Cortex of kidney (tissue), 1 donor: ENCODE measurements at places on chromosomes 7 and 10.

DNA sequence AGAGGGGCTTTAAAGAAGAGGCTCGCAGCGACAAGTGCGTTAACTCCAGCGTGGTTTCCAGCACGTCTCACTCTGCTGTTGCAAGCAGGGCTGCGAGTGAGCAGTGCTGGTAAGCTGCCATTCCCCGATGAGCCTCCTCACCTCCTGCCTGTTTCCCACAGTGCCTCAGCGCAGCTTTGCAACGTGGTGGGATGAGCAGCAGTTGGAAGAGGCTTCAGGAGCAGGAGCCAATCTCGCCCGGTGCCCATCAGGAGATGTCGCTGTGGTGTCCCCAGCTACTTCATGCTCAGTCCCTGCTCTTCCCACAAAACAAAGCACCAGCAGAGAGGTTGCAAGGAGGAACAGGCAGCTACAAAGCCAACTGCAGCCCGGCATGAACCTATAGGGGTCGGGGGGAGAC is 2.4 kb upstream of the ADARB2 start:
- DNase-seq: no peak

DNA sequence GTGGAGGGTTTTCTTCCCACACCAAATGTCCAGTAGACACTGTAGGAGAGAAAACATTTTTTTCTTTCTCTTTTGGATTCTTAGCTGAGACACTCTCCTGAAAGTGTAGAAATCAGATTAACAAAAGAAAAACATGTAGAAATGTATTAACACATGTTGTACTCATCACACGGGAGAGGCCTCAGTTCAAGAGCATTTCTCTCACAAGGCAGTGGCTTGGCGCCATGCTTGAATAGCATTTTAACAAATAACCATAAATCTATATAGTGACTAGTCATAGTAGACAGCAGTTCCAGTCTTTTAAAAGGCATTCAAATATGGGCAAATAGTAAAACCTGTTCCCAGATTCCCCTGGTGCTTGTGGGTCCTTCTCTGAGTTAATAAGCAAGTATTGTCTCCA is 38.3 kb upstream of the GHITM start:
- no peak for DNase-seq

DNA sequence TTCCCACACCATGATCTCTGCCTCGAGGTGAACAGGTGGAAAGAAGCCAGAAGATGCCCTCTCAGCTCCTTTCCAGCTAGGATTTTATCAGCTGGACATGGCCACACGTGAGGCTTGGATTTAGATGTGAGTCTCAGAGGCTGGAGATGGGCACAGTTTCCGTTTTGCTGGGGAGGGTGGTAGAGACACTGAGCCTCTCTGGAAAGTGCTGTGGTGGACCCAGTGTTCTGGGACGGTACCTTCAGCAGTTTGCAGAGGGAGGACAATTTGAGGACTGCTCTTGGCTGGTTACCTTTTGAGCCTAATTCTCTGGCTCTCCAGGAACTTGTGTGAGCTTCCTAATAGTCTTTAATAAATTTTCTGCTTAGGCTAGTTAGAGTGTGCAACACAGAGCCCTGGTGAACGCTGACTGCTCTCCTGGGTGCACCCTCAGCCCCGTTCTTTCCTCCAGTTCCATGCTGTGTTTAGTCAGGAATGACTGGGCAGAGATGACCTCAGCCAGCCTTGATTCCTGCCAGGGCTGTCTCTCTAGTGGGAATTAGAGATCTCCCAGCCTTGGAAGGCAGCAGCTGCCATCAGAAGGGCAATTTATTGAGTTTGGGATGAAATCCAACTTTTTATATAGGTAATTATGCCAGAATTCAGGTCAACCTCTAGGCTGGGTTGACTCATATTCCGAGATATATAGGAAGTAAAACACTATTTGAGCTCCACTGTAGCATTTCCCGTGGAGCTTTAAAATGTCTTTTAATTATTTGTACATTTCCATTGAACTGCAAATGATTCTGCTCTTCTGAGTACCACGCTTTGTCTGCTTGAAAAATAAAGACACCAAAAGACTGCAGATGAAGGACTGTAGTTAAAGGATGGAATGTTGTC is 103.9 kb downstream of the GATA3 start:
- DNase-seq: no peak

GRCh38 chr7:148831782-148832181 is 52.3 kb downstream of the EZH2 start:
- DNase-seq: no peak

DNA sequence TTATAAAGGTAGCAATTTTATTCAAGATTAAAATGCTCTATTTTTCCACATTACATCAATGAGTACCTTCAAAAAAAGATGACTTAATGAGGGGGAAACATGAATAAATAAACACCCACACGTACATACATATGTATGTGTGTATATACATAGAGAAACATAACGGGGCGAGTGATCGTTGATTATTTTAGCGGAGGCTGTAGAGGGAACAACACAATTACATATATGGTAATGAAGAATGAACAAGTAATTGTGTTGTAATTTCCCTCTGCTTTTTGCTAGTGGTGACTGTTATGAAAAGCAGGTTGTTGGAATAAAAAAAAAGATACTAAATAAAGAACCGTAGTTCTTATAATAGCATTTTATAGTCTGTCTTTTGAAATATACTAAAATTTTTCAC is 63.2 kb downstream of the CACNB2 start:
- no peak for DNase-seq

DNA sequence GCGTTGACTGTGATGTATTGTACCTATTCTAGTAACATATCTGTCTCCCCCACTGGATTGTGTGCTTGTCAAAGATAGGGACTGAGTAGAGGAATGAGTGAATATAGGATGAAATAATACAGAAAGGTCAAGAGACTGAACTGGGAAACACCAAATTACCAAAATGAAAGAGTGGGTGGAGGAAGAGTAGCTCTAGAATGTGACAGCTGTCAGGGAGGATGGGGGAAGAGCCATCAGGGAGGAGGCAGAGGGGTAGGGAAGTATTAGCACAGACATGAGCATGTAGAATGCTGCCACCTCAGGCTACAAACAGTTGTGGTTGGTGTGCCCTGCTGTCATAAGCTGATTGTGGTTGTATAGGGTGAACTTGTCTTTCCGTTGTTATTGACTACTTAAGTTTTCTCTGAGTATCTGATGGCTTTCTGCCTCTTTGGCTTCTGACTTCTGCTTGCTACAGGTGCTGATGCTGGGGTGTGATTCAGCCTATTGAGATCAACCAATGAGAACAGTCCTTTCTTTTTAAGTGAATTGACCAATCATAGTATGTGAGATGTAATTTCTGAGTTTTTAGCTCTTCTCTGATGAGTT is 5.6 kb downstream of the CCSER2 start:
- DNase-seq: no peak

- no peak for DNase-seq
Observed at GRCh38 chr7:158085741-158086695, 501.6 kb downstream of the PTPRN2 start.

DNA sequence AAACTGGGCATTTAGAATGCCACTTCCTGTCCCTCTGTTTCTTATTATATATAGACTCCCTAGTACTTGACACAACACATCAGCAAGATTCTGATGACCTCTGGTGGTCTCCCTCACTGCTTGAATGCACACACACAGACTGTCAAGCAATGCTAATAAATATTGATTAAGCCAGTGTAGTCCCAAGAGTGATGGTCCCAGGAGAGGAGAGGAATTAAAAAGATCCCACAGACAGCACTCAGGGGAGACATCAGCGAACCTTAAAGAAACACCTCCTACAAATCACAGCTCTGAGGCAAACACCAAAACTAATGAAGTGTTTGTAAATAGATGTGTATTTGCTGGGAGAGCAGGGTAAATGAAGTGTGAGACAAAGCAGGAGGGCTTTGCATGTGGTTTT is 1291.2 kb downstream of the XPNPEP1 start:
- DNase-seq: no peak

DNA sequence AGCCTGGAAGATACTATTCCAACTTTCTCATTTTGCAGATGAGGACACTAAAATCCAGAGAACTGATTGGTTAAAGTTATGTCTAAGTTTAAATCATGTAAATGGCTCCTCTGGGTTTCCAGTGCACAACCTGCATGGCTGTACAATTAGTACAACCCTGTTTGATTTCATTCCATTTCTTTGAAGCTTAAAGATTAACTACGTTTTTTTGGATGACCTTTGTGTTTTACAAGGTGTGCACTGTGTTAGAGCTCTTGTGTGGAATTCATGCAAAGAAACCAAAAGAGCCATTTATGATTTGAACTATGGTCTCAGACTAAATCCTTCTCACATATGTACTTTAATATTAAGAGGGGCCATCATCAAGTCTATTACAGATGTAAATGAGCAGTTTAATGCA is 149.5 kb downstream of the TMEM168 start:
- no peak for DNase-seq

DNA sequence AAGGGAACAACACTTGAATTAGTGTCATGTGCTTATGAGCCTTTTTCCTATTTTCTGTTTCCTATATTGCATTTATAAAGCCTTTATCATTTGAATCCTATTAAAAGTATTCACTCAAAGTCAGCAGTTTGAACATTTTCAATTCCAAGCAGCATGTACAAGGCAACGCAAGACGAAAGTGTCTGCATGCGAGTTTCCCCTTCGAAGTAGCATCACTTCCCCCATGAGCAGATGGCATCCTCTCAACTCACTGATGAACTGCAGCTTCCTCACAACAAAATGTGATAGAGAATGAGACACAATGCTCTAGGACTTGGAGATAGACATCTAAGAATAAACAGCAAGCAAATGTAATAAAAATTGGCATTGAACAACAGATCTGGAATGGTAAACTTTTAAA is 270.7 kb downstream of the PRPF18 start:
- DNase-seq: no peak

- DNase-seq: no peak
Observed at GRCh38 chr10:22698941-22699440, 15.4 kb downstream of the PIP4K2A start.

- no peak for DNase-seq
Observed at GRCh38 chr10:131688304-131688703, 212.5 kb upstream of the PPP2R2D start.

GRCh38 chr7:30487371-30487770 is 8.8 kb upstream of the NOD1 start:
- no peak for DNase-seq

- no peak for DNase-seq
Observed at GRCh38 chr7:46622251-46622650, 701.2 kb upstream of the IGFBP3 start.

GRCh38 chr7:74290553-74290950 is 1.3 kb downstream of the CLIP2 start:
- no peak for DNase-seq

GRCh38 chr10:127319691-127320090 is 123.3 kb upstream of the INSYN2A start:
- DNase-seq: no peak

- no peak for DNase-seq
Observed at GRCh38 chr10:129546106-129546505, 79.1 kb downstream of the MGMT start.

DNA sequence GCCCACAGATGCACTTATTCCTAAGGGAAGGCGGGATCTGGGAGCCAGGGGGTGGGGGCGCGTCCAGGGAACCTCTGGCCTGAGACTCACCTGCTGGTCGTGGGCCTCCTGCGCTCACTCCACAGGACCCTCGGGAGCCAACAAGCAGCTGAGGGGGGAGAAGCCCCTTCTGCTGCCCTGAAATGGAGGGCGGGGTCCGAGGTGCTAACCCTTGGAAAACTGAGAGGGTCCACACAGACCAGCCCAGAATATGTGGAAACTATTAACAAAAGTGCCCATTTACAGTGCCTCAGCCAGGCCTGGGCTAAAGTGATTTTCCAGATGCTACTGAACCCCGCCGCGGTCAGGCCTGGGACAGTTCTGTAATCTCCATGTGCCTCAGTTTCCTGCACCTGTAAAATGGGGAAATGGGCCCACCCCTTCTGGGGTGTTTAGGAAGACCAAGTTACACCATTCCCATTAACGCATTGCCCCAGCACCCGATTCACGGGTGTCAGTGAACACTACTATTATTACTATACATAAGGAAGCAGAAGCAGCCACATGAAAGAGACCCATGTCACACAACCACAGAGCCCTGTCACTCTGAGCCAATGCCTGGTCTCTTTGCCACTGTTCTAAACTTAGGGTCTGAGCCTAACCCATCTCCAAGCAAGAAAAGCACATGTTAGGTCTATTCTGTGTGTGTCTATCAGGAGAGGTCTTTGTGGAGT is 630 bp upstream of the VSTM4 start:
- no peak for DNase-seq

DNA sequence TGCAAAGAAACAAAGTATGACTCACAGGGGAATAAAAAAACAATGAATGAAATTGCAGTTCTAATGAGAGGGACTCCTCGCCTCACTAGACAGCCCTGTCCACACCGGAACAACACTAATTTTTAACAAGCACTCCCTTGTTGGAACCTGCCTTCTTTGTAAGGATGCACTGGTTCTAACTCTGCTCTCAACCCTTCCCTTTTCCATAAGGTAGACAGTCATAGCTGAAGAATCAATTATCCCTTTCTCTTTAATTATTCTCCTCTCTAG is 65.1 kb downstream of the TSPAN12 start:
- DNase-seq: no peak

DNA sequence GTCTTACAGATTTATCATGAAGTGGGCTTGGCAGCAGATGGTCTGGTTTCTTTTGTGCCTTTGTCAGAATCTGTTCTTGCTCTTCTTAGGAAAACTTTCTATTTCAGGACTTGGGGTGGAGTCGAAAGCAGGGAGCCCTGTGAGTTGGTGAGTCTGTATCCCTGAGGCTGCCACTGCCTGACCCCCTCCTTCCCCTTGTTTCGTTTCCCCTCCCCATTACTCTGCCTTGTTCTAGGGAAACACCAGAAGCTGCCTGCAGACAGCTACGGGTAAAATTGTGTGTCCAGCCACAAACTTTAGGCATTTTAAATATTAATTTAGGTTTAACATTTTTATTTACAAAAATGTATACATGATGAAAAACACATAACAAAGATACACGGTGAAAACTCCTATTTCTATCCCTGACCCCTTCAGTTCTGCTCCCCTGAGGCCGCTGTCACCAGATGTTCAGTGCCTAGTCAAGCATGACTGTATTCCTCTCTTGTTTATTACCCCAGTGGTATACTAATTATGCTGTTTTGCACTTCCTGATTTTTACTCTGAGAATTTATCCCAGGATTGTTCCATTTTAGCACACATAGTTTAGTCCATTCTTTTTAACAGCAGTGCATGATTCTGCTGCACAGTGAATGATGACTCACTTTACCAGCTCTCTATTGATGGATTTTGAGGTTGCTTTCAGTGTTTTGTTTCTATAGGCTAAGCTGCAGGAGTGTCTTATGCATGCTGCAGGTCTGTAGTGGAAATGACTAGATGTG is 9.1 kb downstream of the TSPAN14 start:
- DNase-seq: no peak

DNA sequence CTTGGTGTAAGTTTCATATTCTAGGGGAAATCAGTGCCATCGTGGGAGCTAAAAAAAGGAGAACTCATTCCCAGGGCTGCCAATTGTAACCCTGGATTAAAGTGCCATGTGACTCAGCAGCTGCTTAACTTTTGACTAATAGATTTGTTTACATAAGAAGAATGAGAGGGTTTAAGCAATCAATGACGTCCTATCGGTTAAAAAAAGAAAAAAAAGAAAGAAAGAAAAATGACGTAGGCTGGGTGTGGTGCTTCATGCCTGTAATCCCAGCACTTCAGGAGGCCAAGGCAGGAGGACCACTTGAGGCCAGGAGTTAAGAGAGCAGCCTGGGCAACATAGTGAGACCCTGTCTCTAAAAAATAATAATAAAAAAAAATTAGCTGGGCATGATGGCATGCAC is 116.2 kb upstream of the AFAP1L2 start:
- DNase-seq: no peak
